ENCODE measurements at places on chromosomes 13 and 19. TPM values are rescaled to one million over a fixed set of nuclear protein-coding genes. Genes with fewer than 3 reads are reported as not detected.

- no peaks in the 10 kb centered on the region for H3K4me1 ChIP-seq
- H3K36me3 ChIP-seq, result no peaks in the 10 kb centered on the region
- no peak for DNase-seq
- no peaks in the 10 kb centered on the region for H3K27me3 ChIP-seq
- no peak overlapping the region for H3K4me3 ChIP-seq
Measured at GRCh38 chr13:81990652-81991051, 1649.7 kb upstream of the SPRY2 start.

GRCh38 chr19:18814063-18814462 is 17.7 kb upstream of the UPF1 start:
- H3K36me3 ChIP-seq, result no peaks in the 10 kb centered on the region
- no peak overlapping the region for H3K4me3 ChIP-seq
- H3K27ac ChIP-seq, result no peak overlapping the region
- peak; percentile 74 for DNase-seq
- peaks cover 4% of the 10 kb centered on the region for H3K4me1 ChIP-seq

DNAAF3 gene
- total RNA-seq, result 0.89 TPM

GRCh38 chr13:70375718-70376117 is 267.5 kb upstream of the KLHL1 start:
- H3K4me1 ChIP-seq, result no peaks in the 10 kb centered on the region
- H3K27ac ChIP-seq, result no peak overlapping the region
- no peak overlapping the region for H3K4me3 ChIP-seq

SIGLEC9 gene
- 1.5 TPM for total RNA-seq

- DNase-seq, result no peak
- no peaks in the 10 kb centered on the region for H3K36me3 ChIP-seq
- no peak overlapping the region for H3K4me3 ChIP-seq
- H3K27ac ChIP-seq, result no peak overlapping the region
- no peaks in the 10 kb centered on the region for H3K4me1 ChIP-seq
Measured at GRCh38 chr13:107241381-107241780, 673.4 kb upstream of the ARGLU1 start.

GRCh38 chr13:67367399-67367798 is 137.3 kb upstream of the PCDH9 start:
- H3K4me3 ChIP-seq, result no peak overlapping the region
- no peaks in the 10 kb centered on the region for H3K4me1 ChIP-seq
- no peaks in the 10 kb centered on the region for H3K27me3 ChIP-seq
- H3K36me3 ChIP-seq, result no peaks in the 10 kb centered on the region
- no peak for DNase-seq
- no peak overlapping the region for H3K27ac ChIP-seq

GRCh38 chr19:22606954-22607652 is 27.0 kb upstream of the ZNF492 start:
- no peaks in the 10 kb centered on the region for H3K27me3 ChIP-seq
- peak; percentile 23 for DNase-seq
- H3K4me3 ChIP-seq, result no peak overlapping the region
- H3K4me1 ChIP-seq, result no peaks in the 10 kb centered on the region
- H3K27ac ChIP-seq, result no peak overlapping the region

DNA sequence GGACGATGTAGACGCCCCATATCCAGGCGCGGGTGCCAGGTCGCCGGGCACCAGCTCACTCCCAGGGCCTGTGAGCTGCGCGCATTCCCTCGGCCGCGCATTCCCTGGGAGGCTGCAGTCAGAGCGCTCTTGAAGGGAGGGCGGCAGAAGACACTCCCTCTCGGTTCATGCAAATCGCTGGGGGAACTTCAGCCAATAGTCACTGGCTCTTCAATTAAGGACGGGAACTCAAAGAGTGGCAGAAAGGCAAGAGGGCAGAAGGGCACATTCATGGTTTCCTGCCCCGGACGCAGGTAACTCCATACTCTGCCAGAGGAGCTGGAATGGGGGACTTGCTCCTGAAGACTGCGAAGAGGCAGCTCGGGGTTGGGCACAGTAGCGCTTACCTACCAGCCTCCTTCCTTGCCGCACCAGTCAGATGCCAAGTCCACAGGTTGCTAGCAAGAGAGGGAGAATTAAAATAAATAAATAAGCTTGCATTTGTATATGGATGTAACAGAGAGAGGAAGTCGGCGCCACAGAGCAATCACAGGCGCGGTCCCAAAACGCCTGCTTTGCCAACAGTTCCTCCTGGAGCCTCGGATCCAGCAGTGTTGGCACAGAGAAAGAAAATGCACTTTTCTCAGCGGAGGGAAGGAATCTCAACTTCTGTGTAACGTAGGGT is 459 bp downstream of the PCDH20 start:
- H3K36me3 ChIP-seq, result peaks cover 3% of the 10 kb centered on the region
- no peaks in the 10 kb centered on the region for H3K4me1 ChIP-seq
- no peaks in the 10 kb centered on the region for H3K27me3 ChIP-seq
- H3K27ac ChIP-seq, result no peak overlapping the region

DNA sequence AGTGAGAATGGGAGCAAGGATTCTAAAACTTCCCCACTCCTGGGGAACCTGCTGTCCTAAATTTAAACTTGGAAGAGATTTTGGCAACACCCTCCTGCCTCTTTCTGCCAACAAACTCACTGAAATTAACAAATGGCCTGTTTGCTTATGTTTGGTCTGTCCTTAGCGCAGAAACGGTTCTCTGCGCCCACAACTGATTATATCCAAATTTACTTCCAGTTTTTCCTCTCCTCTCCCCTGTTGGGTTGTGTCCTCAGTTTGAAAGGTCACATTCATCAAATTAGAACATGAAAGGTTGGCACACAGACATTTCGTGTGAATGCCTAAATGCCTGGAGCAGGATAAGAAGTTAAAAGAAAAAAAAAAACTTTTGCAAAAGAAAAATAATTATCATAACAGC is 56.4 kb upstream of the MRI1 start:
- no peaks in the 10 kb centered on the region for H3K36me3 ChIP-seq
- H3K4me1 ChIP-seq, result no peaks in the 10 kb centered on the region
- no peak for DNase-seq
- no peak overlapping the region for H3K4me3 ChIP-seq
- peak overlapping the region; percentile 62 for H3K27ac ChIP-seq

TMC4 gene
- total RNA-seq, result 1.7 TPM

FPR1 gene
- 4.4 TPM for total RNA-seq

- DNase-seq, result no peak
- H3K27ac ChIP-seq, result no peak overlapping the region
- no peak overlapping the region for H3K4me3 ChIP-seq
- H3K4me1 ChIP-seq, result no peaks in the 10 kb centered on the region
- H3K27me3 ChIP-seq, result no peaks in the 10 kb centered on the region
Measured at GRCh38 chr13:78875792-78876580, 217.0 kb upstream of the OBI1 start.

GRCh38 chr19:49423985-49424303 is 703 bp upstream of the PTH2 start:
- no peaks in the 10 kb centered on the region for H3K36me3 ChIP-seq
- no peak overlapping the region for H3K27ac ChIP-seq
- no peak overlapping the region for H3K4me3 ChIP-seq
- no peak for DNase-seq

GRCh38 chr19:35601971-35602370 is 10.6 kb upstream of the HAUS5 start:
- H3K27ac ChIP-seq, result no peak overlapping the region
- H3K36me3 ChIP-seq, result no peaks in the 10 kb centered on the region
- H3K4me3 ChIP-seq, result no peak overlapping the region
- H3K4me1 ChIP-seq, result no peaks in the 10 kb centered on the region

Data from right atrium auricular region (tissue), 2 donors.